ENCODE measurements at places on chromosomes 3 and 15.

DNA sequence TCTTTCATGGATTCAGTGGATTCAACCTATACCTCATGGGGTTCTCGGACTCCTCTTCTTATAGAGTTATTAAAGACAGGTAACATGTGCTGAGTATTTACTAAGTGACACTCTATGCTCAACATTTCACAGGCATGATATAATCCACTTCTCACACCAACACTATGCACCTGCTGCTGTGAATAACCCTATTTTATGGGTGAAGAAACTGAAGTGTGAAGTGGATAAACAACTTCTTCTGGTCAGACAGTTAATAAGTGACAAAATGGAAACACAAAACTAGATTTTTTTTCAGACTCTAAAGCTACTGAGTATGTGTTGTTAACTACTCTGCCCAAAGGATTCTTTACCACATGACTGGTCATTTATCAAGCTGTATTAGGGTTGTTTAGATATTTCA lies 403.5 kb downstream of the DIPK2A start:
- no peak for DNase-seq

DNA sequence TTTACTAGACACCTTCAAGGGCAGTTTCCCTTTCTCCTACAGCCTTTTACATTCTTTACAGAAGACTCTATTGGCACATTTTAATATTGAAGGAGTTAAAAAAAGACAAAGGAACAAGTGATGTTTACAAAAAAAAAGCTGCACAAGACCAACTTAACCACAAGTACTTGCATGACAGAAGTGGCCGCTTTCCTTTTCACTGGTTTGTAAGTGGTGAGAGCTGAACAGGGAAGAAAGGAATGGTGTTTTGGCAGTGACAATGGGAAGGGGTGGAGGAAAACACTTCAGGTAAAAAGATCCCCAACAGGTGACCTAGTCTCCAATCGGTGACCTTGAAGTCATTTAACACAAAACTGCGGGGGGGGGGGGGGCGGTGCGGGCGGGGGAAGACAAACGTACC lies 1.1 kb downstream of the WDR72 start:
- DNase-seq: no peak

- no peak for DNase-seq
Measured at GRCh38 chr15:63724760-63725159, 109.0 kb downstream of the HERC1 start.

DNA sequence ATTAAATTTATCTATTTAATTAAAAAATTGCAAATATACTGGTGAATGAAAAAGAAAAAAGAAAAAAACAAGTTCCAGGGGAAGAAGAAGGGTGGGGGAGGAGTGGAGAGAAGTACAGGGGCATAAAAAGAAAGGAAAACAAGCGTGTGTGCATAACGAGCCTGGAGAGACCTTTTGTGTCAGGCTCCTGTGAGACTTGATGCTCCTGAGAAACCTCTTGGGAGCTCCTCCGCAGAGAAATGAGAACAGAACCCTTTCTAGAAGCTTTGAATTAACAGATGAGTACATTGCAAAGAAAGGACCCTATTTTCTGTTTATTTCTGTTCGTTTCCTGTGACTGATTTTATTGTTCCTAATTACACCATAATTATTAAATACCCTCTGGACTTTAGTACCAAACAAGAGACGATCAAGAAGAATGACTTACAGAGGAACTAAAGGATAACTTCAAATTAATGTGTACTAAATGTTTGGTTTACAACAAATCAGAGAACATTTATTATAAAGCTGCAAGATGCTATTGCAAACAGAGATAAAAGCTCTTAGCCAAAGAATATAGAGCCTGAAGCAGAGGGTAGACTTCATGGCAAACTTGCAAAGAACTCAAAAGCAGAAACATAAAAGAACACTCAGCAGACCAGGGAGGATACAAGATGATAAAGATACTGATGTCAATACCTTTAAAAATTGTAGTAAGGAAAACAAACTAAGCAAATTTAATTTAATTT lies 74.7 kb downstream of the DPPA2 start:
- DNase-seq: no peak

DNA sequence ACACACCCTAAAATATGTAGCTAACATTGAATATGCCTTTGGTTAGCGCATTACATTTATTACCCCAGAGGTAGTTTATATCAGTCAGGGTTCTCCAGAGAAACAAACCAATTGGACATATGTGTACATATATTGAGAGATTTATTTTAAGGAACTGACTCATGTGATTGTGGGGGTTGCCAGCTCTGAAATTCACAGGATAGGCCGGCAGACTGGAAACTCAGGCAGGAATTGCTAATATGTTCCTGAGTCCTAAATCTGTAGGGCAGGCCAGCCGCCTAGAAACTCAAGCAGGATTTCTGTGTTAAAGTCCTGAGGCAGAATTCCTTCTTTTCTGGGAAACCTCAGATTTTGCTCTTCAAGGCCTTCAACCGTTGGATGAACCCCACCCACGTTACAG lies 189.7 kb downstream of the CDIN1 start:
- DNase-seq: no peak

- peak; percentile 29 for DNase-seq
Measured at GRCh38 chr3:183428447-183429211, at the start of gene MCF2L2. Gene MCF2L2, minus strand, starts transcription at chr3:183428619. Its CDS starts 642 bp downstream, at chr3:183427977.

DNA sequence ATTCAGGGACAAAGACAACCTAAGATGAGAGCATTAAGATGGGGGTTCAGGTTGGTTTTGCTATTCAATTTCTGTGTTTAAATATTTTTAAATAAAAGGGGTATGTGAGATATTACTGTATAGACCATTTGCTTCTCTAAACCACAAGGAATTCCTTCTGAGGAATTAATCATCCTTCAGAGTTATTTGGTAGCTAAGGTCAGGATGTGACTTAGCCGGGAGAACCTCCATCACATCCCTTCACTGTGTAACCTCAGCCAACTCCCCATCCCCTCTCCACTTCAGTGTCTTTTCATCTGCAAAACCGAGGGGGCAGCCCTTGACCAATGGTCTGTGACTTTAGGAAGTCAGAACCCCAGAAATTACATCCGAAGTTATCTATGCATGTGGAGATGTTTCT lies 48.7 kb upstream of the SKOR1 start:
- no peak for DNase-seq

DNA sequence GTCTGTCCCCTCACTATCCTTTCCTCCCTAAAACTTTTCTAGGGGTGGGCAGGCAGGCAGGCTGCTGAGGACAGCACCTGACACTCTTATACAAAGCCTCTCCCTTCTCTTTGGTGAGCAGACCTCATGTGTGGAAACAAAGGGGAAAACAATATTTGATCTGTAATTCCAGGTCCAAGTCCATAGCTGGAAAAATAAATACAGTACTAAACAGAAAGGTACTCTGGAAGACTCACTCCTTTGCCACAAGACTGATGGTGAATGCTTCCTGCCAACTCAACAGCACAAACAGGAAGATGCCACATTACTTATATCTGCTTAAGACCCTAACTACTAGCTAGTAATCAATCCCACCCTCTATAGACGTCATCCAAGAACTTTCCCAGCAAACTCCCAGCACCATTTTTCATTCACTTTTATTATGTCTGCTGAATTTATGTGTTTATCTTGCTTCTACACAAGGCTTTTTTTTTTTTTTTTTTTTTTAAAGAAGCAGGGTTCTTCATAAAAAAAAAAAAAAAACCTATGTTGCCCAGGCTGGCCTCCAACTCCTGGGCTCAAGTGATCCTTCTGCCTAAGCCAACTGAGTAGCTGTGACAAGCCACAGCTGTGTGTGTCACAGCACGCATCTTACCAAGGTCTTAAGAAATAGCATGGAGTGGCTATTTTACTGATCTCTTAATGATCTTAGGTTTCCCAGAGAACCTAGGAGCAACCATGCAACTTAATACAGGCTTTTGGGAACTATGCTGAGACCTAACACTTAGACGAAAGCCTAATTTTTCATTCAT lies 44.2 kb upstream of the CSPG5 start:
- DNase-seq: no peak

DNA sequence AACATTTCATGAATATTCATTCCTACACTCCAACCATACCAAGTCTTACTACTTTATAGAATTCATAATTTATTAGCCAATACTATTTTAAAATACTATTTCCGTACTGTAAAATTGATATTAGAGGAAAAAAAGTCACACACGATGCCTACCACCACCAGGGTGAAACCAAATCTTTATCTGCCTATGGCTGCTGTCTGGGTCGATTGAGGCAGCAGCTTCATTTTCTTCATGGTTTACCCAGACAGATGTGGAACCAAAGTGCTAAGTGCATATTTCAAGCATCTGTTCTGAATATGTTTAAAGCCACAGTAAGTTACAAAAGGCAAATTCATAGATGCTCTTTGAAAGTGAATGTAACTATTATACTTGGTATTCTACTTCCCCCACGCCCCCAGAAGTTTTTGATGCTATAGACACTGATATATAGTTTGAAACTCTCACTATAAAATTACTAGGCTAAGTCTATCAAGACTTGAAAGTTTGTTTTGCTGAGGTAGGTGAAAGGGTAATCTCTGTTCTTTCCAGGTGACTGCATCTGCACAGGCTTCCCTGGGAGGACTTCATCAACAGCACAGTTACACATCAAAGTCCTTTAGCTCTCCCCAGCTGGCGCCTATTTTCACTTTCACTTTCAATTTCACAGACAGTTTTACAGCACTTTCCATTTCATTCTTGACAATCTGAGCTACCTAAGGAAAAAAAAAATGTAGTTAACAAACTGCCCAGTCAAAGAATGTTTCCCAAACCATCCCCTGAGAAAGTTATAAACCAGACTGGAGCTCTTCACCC lies 113.9 kb downstream of the POLQ start:
- no peak for DNase-seq

- peak; percentile 8 for DNase-seq
Measured at GRCh38 chr3:64166584-64167162, 58.6 kb downstream of the PRICKLE2 start.

- no peak for DNase-seq
Measured at GRCh38 chr3:186035277-186035676, 73.6 kb downstream of the ETV5 start.

DNA sequence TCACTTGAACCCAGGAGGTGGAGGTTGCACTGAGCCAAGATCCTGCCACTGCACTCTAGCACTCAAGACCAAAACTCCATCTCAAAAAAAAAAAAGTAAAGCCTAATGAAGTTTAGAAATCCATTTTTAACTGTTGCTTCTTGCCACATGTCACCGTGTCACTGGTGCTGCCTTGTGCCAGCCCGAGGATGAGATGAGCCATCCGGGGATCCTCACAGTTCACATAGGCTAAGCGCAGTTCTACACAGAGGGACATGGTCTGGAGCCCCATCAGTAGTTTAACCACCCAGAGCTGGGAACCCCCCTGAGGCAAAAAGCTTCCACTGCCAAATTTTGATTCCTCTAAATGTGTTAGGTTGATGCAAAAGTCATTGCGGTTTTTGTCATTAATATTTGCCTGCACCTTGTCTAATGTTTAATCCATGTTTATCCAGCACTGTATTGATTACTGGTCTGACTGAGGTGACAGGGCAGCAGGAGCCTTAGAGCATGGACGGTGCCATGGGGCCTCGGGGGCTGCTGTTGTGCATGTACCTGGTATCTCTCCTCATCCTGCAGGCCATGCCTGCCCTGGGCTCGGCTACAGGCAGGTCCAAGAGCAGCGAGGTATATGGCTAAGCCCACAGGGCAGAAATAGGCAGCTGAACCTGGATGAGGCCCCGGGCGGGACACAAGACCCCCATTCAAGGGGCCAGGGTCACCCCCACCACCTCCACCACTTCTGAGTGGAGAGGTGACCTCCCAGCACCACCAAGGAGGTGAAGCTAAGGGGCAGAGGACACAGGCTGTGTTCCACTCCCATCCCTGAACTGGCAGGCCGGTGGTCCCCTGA lies at the start of gene ITIH1:
Gene ITIH1, plus strand, starts transcription at position 473 of the 832 bp plus-strand sequence. Its CDS starts 17 bp downstream, at position 490.
- DNase-seq: no peak

GRCh38 chr3:102068327-102068726 lies 219.0 kb downstream of the NFKBIZ start:
- DNase-seq: no peak

- no peak for DNase-seq
Measured at GRCh38 chr3:172137287-172138192, 98.2 kb downstream of the FNDC3B start.

GRCh38 chr3:186241910-186242821 lies 119.9 kb downstream of the DGKG start:
- DNase-seq: peak; percentile 54
